Endothelial cell (in vitro differentiated cells): ENCODE measurements at places on chromosomes 6 and 20. TPM values are rescaled to one million over a fixed set of nuclear protein-coding genes. Genes with fewer than 3 reads are reported as not detected.

The SFTA2 gene
- total RNA-seq: 2.8 TPM

The MRPL2 gene
- 39.7 TPM for total RNA-seq

The JPH2 gene
- 0.80 TPM for total RNA-seq

The KCNK5 gene
- 9.8 TPM for total RNA-seq

GRCh38 chr20:58071298-58071697 lies 157.2 kb downstream of the ANKRD60 start:
- peaks cover 15% of the 10 kb centered on the region for H3K27me3 ChIP-seq
- H3K27ac ChIP-seq: no peak overlapping the region
- peaks cover 7% of the 10 kb centered on the region for H3K36me3 ChIP-seq
- no peak overlapping the region for H3K4me3 ChIP-seq

DNA sequence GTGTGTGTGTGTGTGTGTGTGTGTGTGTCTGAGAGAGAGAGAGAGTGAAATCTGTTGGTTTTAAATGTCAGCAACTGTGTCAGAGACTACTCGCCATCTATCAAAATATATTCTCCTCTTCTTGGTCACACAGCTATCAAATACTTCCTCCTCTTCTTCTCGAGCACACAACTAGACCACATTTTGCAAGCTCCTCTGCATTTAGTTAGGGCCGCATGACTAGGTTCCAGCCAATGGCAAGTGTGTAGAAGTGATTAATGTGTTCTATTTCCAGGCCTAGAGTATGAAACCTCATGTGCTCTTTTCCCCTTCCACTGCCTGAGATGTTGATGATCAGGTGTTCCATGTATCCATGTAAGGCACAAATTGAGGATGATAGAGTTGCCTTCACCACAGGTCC lies 278.5 kb upstream of the MARCKS start:
- no peak overlapping the region for H3K4me3 ChIP-seq
- H3K4me1 ChIP-seq: no peaks in the 10 kb centered on the region
- H3K27ac ChIP-seq: no peak overlapping the region
- DNase-seq: no peak
- no peaks in the 10 kb centered on the region for H3K27me3 ChIP-seq
- no peaks in the 10 kb centered on the region for H3K36me3 ChIP-seq

- no peaks in the 10 kb centered on the region for H3K27me3 ChIP-seq
- H3K36me3 ChIP-seq: no peaks in the 10 kb centered on the region
- H3K27ac ChIP-seq: no peak overlapping the region
- H3K4me1 ChIP-seq: no peaks in the 10 kb centered on the region
- H3K4me3 ChIP-seq: no peak overlapping the region
Measured at GRCh38 chr6:1856381-1856780, 246.7 kb downstream of the FOXC1 start.

GRCh38 chr20:23320317-23320716 lies 30.3 kb upstream of the NXT1 start:
- H3K27ac ChIP-seq: no peak overlapping the region
- H3K4me1 ChIP-seq: peaks cover 15% of the 10 kb centered on the region
- H3K27me3 ChIP-seq: peaks cover 5% of the 10 kb centered on the region
- H3K36me3 ChIP-seq: no peaks in the 10 kb centered on the region
- DNase-seq: no peak
- H3K4me3 ChIP-seq: no peak overlapping the region

- DNase-seq: no peak
- peaks cover 5% of the 10 kb centered on the region for H3K4me1 ChIP-seq
- H3K4me3 ChIP-seq: no peak overlapping the region
- no peaks in the 10 kb centered on the region for H3K36me3 ChIP-seq
Measured at GRCh38 chr6:43746613-43747102, 23.4 kb upstream of the VEGFA start.

DNA sequence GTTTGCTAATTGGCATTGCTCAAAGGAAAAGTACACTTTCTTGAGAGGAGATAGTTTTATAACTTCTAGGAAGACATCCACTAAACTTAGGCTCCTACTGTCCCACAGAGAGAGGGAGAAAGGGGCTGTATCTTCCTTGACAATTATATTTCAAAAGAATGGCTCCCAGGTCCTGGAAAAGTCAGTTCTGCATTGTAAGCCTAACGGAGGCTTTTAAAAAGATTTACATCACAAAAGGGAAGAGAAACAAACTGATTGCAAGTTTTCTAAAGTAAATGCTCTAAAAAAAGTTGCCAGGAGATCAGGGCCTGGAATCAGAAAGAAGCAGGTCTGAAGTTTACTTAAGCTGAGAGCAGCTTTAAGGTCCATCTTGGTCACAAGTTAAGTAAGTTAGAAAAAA lies 839.5 kb downstream of the FRK start:
- no peak overlapping the region for H3K4me3 ChIP-seq
- H3K27ac ChIP-seq: no peak overlapping the region
- H3K27me3 ChIP-seq: peaks cover 4% of the 10 kb centered on the region
- DNase-seq: no peak
- no peaks in the 10 kb centered on the region for H3K36me3 ChIP-seq

- peaks cover 47% of the 10 kb centered on the region for H3K36me3 ChIP-seq
- H3K4me1 ChIP-seq: peaks cover 61% of the 10 kb centered on the region
- no peak overlapping the region for H3K4me3 ChIP-seq
- no peak for DNase-seq
Measured at GRCh38 chr6:166600931-166601330, 14.5 kb upstream of the RAMACL start.
